COR-L47 (cell line): ENCODE measurements at places on chromosomes 5 and 9.

GRCh38 chr9:77606526-77606925 lies 41.6 kb downstream of the GNA14 start:
- DNase-seq, result no peak

GRCh38 chr5:6710070-6710469 lies 3.2 kb upstream of the TENT4A start:
- DNase-seq, result no peak

- no peak for DNase-seq
Measured at GRCh38 chr9:134597957-134598883, 43.4 kb upstream of the COL5A1 start.

DNA sequence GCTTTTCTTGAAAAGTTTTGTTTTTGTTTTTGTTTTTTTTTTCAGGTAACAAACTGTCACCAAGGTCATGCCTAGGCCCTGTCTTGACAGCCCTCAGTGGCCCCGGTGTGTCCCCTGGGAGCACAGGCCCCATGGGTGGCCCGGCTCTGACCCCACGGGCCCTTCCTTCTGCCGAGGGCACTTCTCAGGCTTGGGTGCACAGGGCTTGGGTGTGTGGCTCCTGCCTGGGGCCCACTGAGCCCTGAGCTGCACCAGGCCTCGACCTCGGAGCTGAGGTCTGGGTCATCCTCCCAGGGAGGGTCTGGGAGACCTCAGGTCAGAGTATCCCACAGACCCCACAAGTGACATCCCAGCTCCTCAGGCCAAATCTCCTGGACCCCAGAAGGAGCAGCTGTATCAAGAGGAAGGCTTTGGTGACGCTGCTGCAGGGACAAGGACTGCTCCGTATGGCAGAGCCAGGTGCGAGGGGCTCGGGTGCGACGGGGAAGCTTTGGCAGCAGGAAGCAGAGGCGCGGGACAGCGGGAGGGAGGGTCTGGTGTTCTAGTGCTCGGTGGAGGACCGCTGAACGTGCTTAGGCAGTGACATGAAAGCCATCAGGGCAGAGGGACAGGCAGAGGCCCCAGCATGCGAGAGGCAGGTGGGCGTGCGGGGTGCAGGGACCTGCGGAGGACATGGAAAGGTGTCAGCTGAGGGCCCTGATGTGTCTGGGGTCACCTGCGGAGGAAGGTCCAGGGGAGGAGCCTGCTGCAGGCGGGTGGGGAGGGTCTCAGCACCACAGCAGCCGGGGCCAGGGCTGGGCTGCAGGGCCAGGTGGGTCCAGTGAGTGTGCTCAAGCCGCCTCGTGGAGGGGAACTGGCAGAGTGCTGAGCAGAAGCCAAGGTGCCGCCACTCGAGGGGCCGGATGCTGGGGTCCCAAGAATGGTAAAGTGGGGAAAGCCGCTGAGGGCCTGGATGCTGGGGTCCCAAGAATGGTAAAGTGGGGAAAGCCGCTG lies 18.4 kb upstream of the SLC9A3 start:
- no peak for DNase-seq
